ENCODE measurements at places on chromosomes 1 and 21.

GRCh38 chr1:58136387-58136786 is 410.1 kb downstream of the OMA1 start:
- DNase-seq, result no peak

- DNase-seq, result no peak
Observed at GRCh38 chr1:10773851-10774614, 22.4 kb downstream of the CASZ1 start.

- DNase-seq, result no peak
Observed at GRCh38 chr1:225769687-225770086, 7.9 kb upstream of the SRP9 start.

GRCh38 chr1:32291145-32291707 is 657 bp upstream of the HDAC1 start:
- no peak for DNase-seq

Measured in stimulated activated CD4-positive, alpha-beta T cell treated with anti-CD3 and anti-CD28 coated beads, Interleukin-4, amount 100 ng/mL, for 24 hours (primary cell).